ENCODE measurements at places on chromosomes 7 and 10.
A peak's percentile ranks its signal among the peaks of the same experiment; 100 is the strongest.

GRCh38 chr10:124611738-124612137, 132.4 kb downstream of the FAM53B start:
- DNase-seq = no peak

DNA sequence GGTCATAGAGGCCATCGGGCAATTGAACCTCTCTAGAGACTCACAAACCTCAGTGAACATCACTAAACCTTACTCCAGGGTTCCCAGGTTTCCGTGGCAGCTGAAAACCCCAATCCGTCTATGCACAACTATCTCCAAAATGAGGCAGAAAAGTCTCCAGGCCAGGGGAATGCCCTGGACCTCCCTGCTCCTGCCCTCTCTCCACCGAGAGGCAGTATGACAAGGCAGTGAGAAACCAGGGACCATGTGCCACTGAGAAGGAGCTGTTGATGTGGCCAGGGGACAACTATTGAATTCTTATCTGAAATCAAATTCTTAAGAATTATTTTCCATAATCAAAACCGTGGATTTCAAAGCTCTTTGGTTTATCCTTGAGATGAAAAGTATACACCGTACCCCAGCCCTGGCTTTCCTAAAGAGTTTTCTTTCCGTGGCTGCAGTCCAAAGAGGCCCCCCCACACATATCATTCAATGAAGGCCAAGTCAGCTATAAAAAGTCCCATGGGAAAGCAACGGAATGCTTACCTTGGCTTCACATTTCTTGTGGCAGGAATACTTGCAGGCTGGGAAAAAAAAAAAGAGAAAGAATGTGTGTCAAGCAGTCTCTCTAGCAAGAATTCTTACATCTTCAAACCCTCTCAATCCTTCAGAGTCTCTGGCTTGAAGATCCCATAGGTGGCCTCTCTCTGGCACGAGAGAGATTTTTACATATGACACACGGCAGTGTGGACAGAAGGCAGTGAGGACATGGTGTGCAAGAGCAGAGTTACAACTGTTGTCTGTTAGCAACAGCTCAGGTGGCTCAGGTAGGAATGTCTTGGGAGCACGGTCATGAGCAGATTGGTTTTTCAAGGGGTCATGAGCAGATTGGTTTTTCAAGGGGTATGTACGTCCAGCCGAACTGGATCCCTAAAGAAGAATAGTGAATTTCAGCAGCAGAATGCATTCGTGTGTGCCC, 75.2 kb downstream of the TNS3 start:
- peak; percentile 82 for DNase-seq

GRCh38 chr10:89633484-89633883, 11.6 kb downstream of the PANK1 start:
- DNase-seq = no peak

- no peak for DNase-seq
Observed at GRCh38 chr10:78871796-78872195, 197.0 kb upstream of the ZMIZ1 start.

- peak; percentile 78 for DNase-seq
Observed at GRCh38 chr7:27103489-27104226, 1.2 kb upstream of the HOXA2 start.

DNA sequence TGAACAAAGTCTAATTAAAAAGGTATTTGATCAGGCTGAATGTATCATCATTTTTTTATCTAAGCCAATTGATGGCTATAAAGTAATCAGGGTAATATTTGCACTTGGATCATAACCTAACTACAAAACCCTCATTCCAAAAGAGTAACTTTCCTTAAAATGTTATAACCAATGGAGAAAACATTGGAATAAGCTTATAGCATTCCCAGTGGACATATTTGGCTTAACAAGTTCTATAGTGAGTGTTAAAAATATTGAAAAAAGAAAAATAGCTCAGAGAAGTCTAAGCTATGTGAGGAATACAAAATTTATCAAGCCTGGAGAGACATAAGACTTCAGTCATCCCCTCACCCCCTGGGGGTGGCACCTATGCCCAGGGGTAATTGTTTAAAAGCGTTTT, 358.8 kb downstream of the LRRTM3 start:
- no peak for DNase-seq

GRCh38 chr10:77671594-77672252, 34.1 kb upstream of the KCNMA1 start:
- DNase-seq = no peak

- no peak for DNase-seq
Observed at GRCh38 chr7:92584953-92585352, 5.2 kb downstream of the FAM133B start.

GRCh38 chr10:43879742-43880141, 231.1 kb upstream of the ZNF32 start:
- no peak for DNase-seq

Measured in kidney (tissue), 22 donors.